Activated T-cell treated with anti-CD3 and anti-CD28 coated beads, Interleukin-2, amount 50 U/mL, for 1 hour (primary cell): ENCODE measurements at places on chromosomes 1 and 21.

DNA sequence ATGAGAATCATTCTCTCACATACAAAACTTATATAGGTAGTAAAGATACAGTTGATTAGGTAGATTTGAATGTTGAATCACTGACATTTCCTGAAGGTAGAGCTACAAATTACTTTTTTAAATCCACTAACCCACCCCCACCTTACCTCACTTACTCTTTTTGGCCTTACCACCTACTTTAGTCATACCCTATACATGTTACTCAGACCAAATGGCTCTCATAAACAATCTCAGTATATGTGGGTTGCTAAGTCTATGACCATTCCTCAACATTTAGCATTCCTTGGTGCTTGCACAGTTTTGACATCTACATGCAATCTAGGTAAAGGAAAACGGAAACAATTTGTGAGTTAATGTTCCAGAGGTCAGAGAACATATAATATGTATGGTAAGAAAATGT, 26.3 kb downstream of the SYDE2 start:
- DNase-seq: no peak

- no peak for DNase-seq
Observed at GRCh38 chr1:180964595-180964994, 51.9 kb downstream of the KIAA1614 start.

- no peak for DNase-seq
Observed at GRCh38 chr1:41689558-41689981, 205.1 kb upstream of the EDN2 start.

- no peak for DNase-seq
Observed at GRCh38 chr1:2607641-2608091, 21.1 kb downstream of the PRXL2B start.

DNA sequence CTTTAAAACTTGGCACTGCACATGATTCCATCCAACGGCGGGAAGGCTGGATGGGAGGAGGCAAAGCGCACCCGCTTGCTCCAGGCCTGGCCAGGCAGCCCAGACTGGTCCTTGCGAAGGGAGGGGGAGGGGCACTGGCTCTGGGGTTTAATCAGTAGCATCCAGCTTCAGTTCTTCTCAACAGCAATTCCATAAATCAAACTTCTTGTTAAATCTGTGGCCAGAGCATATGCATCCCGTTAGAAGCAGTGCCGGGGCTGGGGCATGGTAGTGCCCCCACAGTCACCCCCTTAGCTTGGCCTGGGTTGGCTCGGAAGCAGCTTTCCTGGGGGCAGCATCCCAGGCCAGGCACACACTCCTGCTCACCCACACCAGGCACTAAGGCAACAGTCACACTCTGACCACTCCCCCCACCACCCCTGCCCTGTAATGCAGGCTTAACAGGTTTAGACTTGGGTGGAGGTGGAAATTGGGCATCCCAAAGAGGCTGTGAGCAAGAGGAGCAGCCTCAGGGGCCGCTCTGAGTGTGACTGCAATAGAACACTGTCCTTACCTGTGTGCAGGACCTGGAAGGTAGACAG, 94.1 kb upstream of the CASZ1 start:
- DNase-seq: no peak

DNA sequence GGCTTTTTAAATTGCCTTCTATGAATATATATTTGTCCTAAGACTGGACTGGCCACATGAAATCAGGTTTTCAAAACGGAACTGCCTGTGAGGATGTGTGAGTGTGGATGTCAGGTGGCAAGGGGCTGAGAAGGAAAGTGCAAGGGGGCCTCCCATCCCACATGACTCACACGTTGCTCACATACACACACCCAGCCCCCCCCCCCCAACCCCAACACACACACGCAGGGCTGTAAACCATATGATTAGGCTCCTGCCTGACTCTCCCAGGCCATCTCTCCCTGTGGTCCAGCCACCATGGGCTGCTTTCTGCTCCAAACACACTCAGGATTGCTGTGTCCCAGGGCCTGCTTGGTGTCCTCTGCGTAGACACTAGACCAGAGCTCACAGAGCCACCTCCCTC, 22.4 kb downstream of the DEGS1 start:
- DNase-seq: no peak

DNA sequence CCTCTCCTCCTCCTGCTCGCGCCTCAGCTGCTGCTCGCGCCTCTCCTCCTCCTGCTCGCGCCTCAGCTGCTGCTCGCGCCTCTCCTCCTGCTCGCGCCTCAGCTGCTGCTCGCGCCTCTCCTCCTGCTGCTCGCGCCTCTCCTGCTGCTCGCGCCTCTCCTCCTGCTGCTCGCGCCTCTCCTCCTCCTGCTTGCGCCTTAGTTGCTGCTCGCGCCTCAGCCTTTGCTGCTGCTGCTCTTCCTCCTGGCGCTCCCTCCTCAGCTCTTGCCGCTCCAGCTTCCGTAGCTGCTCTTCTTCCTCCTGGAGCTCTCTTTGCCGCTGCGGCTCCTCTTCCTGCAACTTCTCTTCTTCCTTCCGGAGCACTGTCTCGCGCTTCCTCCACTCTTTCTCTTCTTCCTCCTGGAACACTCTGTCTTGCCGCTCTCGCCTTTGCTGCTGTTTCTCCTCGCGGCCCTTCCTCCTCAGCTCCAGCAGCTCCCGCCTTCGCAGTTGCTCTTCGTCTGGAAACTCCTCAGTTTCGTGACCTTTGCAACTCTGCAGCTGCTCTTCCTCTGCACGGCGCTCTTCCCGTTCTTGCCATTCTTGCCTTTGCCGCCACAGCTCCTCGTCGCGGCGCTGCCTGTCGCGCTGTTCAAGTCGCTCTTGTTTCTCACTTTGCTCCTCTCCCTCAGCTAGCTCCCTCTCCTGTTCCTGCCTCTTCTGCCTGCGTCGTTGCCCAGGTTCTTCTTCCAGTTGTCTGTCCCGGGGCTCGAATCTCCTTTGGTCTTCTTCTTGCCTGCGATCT, 3.0 kb downstream of the TCHH start:
- peak; percentile 19 for DNase-seq

DNA sequence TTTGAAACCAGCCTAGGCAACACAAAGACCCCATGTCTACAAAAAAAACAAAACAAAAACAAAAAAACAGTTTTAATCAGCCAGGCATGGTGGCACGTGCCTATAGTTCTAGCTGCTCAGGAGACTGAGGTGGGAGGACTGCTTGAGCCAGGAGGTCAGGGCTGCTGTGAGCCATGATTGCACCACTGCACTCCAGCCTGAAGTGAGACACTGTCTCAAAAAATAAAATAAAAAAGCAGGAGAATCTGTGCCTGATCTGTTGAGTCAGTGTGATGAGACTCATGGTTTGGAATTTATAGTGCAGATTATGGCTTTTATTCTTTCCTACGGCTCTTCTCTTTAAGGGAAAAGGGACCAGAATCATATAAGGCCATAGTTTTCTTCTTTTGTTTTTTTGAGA, 16.5 kb downstream of the TRIT1 start:
- no peak for DNase-seq

DNA sequence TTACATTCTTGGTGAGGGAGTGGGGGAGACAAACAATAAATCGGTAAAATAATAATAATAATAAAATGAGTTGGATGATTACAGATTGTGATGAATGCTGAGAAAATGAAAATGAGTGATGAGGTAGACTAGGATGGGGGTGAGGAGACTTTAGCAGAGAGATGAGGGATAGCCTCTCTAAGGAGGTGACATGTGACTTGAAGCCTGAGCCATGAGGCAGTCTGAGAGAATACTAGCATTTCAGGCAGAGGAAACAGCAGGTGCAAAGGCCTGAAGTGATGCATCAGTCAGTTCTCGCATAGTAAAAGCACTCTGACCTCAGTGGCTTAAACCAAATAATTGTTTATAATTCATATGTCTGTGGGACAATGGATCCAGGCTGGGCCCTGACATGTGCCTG, 181.2 kb downstream of the AGBL4 start:
- DNase-seq: no peak

- DNase-seq: no peak
Observed at GRCh38 chr1:28560886-28561285, 8.0 kb downstream of the TRNAU1AP start.

GRCh38 chr1:4701276-4701675, 46.9 kb downstream of the AJAP1 start:
- DNase-seq: no peak

- DNase-seq: no peak
Observed at GRCh38 chr1:170707959-170708655, 44.2 kb downstream of the PRRX1 start.

- DNase-seq: no peak
Observed at GRCh38 chr1:227666286-227666685, 68.8 kb downstream of the JMJD4 start.

- DNase-seq: no peak
Observed at GRCh38 chr1:212565079-212565478, 43.5 kb upstream of the ATF3 start.

DNA sequence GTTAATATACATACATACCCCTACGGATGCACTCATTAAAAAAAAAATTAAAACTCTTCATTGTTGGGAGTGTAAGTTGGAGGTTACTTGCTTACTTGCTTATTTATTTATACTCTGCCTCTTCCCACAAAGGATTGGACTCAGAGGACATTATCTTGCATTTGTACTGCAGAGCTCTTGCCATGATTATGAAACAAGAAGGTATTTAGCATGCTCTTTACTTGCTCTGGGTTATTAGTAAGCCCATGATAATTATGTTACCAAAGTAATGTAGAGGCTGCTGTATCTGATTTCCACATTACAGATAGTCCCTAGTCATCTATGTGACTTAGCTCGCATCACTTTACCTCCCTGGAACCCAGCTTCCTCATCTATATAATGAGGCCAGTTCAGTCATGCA, 355.1 kb upstream of the PTBP2 start:
- no peak for DNase-seq

DNA sequence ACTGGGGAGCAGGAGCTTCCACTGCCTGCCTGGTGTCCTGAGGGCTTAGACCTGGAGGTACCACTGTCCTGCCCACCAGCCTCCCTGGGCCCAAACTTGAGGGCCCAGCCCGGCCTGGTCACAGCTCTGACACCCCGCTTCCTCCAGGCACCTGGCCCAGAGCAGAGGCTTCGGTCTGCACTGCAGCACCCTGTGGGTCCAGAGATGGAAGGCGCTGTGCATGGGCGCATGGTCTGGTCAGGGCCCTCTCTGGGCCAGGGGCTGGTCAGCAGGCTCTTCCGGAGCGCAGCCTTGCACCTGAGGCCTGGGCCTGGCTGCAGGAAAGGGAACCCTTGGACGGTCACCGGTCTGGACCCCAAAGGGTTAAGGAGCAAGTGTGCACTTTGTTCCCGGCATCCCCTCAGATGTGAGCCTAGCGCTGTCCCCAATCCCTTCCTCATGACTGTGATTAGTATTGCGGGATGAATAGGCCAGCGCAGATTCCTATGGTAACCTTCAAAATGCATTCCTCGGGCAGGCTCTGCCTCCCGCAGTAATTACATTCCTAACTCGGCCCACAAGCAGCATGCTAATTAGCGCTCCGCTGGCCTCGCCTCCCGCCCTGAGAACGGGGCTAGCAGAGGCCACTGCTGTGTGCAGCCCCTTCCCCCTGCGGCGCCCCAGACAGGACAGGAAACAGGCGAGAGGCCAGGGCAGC, 36.3 kb downstream of the PRDM16 start:
- no peak for DNase-seq

DNA sequence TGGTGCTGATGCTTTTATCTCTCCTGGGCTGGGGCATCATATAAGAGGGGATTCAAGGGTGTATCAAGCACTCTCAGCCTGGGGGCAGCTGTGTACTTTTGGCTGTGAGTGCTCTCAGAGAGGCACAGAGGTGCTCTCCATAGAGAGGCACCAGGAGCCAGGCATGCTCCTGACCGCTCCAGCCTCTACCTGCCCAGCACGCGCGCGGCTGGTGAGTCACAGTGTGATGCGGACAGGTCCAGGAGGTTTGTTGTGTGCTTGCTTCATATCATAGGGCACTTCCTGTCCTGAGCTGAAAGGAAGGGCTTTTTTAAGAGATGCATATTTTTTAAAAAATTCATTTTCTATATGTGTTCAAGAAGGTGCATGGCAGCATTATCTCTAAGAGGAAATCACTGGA, 93.6 kb upstream of the BCAR3 start:
- no peak for DNase-seq

DNA sequence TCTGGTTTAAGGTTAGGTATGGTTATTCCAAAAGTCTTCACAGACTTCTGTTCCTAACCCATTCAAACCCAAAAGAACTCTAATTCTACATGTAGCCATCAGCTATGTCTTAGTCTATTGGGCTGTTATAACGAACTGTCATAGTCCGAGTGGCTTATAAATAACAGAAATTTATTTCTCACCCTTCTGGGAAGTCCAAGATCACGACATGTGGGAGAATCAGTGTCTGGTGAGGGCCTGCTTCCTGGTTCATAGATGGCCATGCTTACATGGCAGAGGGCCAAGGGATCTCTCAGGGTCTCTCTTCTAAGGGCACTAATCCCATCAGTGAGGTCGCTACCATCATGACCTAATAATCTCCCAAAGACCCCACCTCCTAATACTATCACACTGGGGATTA, 103.0 kb upstream of the PPP2R5A start:
- DNase-seq: no peak

GRCh38 chr1:18819986-18820790, 39.3 kb downstream of the TAS1R2 start:
- DNase-seq: no peak

- no peak for DNase-seq
Observed at GRCh38 chr1:84846387-84846786, 46.6 kb downstream of the LPAR3 start.

- no peak for DNase-seq
Observed at GRCh38 chr1:156253634-156254033, 5.8 kb upstream of the PAQR6 start.

DNA sequence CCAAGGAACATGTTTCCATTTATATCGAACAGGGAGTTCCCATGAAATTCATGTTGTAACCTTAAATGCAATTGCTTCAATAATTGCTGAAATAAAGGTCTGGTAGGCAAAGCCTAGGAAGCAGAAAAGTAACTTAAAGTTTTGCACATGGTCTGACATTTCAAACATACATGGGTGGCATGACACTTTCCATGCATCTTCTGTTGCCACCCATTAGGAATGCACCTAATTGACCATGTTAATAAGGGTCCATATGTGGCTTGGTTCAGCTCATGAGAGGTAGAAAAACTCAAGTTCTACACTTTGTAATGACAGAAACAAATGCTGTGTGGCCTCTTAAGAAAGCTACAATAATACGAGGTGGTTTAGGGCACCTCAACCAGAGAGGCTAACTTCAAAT, 72.0 kb upstream of the GORAB start:
- DNase-seq: no peak

- DNase-seq: no peak
Observed at GRCh38 chr1:200128944-200129879, 101.7 kb downstream of the NR5A2 start.

GRCh38 chr1:154222518-154222917, 1.8 kb downstream of the UBAP2L start:
- DNase-seq: no peak
